HAP-1 (cell line): ENCODE measurements at places on chromosomes 6 and 20.

DNA sequence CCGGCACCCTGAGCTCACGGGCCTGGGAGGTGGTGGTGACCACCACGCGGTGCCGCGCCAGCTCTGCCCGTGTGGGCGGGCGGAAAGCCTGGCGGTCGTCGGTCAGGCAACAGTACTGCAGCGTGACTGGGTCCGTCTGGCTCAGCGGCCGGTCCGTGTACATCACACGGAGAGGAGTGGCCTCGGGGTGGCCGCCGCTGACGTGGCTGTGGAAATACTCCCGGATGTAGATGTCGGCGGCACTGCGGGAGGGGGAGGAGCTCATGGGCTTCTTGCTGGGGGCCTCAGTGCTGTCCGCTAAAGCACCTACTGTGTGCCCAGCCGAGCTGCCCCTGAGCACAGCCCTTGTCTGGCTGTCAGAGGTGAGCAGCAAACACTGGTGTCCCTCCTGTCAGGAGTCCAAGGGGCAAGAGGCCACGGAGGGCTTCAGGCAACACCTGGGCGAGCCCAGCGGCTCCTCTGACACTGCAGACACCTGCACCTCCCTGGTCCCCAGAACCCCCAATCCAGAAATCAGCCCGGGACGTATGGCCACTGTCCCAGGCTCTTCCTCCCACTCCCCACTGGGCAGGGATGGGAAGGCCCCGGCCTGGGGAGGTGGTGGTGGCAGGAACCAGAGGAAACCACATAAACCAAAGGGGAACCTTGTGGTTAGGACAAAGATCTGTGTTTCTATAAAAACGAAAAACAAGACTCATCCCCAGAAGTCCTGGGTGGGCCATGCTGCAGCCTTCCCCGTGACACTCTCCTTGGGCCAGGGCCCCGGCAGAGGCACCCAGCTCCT is 6.5 kb downstream of the HELZ2 start:
- no peak for DNase-seq

- no peak for DNase-seq
Observed at GRCh38 chr6:100255701-100256100, 209.0 kb downstream of the SIM1 start.

DNA sequence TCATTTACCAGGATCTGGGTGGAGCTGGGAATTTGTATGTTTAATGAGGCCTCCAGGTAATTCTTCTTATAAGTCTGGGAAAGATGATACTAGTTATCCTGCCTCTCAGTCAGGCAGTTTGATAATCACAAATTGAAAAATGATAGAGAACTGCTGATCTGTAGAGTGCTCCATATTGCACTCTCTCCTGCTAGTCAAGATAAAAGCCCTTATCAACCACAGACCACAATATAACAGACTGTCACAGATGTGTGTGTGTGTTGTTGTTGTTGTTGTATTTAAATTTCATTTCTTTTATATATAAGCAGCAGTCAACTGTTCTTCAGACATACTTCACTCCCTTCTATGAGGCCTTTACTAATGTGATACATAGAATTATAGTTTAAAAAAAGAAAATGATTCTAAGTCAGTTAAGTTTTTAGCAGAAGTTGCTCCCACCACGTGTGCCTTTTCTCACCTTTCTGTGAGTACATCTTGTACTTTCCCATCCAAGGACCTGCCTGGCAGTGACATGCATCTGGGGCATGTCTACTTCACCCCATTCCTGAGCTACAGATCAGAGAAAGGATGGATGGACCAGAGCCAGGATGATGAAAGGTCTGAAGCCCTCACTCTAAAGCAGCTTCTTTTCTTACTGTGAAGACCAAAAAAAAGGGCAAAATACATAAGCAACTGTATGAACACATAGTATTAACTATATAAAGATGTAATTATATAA is 29.8 kb downstream of the TENT5A start:
- no peak for DNase-seq

- DNase-seq = no peak
Observed at GRCh38 chr6:78942446-78942845, 75.1 kb downstream of the IRAK1BP1 start.

DNA sequence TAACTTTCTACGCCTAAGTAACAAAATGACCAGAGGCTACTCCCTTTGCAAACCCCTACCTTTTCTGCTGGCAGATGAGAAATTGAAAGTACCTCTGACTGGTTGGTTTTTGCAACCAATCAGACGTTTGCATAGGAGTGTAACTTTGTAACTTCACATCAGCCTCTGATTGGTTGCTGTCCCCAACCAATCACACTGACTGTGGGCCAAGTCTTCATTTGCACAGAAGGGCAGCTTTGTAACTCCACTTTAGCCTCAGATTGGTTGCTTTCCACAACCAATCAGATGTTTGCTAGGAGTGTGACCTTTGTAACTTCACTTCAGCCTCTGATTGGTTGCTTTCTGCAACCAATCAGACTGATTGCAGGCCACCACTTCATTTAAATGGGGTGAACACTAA is 89.1 kb downstream of the ME1 start:
- DNase-seq = no peak

GRCh38 chr6:156182356-156182755 is 594.8 kb upstream of the ARID1B start:
- DNase-seq = no peak

GRCh38 chr6:12013307-12013719 is 1.2 kb downstream of the HIVEP1 start:
- no peak for DNase-seq

GRCh38 chr6:167730441-167730840 is 96.3 kb upstream of the AFDN start:
- DNase-seq = no peak
